Tongue (tissue), 3 donors: ENCODE measurements at places on chromosomes 4 and X.

DNA sequence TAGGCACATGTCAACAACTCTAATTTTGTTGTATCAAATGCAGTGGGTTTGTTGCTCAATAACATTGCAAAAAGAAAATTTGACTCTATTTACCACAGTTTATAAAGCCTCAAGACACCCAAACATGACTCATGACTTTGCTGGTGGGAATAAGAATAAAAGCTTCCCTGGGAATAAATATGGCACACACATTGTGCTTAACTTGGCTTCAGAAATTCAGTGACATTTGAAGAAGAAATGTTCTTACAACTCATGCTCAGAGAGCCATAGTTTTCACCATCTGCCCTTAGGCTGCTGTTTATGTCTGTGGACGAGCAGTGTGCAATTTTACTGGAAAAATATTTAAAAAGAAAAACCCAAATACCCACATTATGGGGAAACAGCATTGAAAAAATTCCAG, 60.9 kb downstream of the SPATA18 start:
- no peak for DNase-seq

- no peak for DNase-seq
Measured at GRCh38 chrX:100349391-100349790, 60.7 kb downstream of the PCDH19 start.

GRCh38 chr4:77152421-77152820, 4.6 kb upstream of the CCNG2 start:
- peak; percentile 46 for DNase-seq

GRCh38 chrX:153456704-153457103, 10.8 kb upstream of the TREX2 start:
- no peak for DNase-seq

DNA sequence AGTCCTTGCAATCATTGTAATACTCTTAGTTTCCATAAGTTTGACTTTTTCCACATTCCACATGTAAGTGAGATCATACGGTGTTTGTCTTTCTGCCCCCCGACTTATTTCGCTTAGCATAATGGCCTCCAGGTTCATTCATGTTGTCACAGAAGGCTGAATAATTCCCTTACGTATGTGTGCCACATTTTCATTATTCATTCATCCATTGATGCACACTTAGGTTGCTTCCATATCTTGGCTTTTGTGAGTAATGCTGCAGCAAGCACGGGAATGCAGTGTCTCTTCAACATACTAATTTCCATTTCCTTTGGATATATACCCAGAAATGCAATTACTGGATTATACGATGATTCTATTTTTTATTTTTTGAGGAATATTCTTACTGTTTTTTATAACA, 22.0 kb upstream of the VEGFC start:
- no peak for DNase-seq

DNA sequence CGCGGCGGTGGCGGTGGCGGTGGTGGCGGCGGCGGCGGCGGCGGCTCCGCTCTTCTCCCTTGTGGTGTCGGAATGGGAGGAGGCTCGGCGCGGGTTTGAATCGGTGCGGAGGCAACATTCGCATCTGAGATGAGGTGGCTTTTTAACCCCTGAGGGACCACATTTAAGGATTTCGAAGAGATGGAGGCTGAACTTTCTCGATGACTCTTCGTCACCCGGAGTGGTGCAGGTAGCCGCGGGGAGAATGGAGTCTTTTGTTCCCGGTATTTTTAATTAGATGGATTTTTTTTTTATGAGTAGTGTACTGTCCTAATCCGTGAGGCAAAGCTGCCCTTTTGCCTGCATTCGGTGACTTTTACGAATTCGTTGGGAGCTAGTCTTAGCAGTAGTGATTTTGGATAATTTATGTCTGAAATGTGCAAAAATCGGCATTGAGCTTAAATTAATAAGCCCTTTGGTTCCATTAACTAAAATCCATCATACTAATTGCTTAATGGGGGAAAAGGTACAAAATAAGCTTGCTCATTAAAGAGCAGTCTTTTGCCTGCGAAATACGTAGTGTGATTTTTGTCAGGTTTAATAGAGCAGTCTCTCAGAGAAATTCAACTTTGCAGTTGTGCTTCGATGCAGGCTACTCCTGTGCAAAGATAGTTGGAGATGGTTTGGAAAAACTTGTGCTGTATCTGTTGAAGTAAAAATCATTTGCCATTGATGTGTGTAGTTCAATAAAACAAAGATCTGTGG, 206.2 kb downstream of the TENM3 start:
- DNase-seq: peak; percentile 83

GRCh38 chr4:25578432-25578831, 77.2 kb upstream of the SLC34A2 start:
- DNase-seq: no peak
